Naive thymus-derived CD8-positive, alpha-beta T cell (primary cell): ENCODE measurements at places on chromosomes 3 and 15. TPM values are rescaled to one million over a fixed set of nuclear protein-coding genes. Genes with fewer than 3 reads are reported as not detected.

DNA sequence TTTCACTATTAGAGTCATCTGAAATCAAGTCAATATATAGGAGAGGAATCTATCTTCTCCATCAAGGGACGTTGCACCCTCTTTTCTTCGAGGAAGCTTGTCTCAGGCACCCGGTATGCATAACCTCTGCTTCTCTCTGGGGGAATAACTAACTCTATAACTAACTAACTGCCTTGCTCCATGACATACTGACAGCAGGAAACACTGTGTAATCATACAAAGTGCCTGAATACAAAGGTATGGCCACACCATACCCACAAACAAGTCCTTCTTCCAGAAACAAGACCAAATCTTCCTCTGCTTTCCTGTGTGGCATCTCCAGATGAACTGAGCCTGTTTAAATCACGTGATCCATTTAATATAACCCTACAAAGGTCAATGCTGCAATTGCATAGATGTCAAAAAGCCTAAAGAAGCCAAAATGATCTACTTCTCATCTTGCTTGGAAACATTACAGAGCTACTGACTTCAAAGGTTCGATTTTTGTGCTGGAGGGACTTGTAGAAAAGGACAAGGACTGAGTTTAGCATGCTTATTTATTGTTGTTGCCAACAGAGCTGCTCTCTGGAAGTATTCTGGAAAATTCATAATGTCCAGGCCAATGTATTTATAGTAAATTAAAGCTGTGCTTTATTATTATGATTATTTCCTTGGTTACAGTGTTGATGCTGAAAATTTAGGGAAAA, 380.5 kb downstream of the FOXP1 start:
- peaks cover 1% of the 10 kb centered on the region for H3K36me3 ChIP-seq
- H3K4me3 ChIP-seq, result no peak overlapping the region
- peak overlapping the region; percentile 11 for H3K27ac ChIP-seq
- H3K27me3 ChIP-seq, result no peaks in the 10 kb centered on the region
- H3K4me1 ChIP-seq, result peaks cover 71% of the 10 kb centered on the region

DNA sequence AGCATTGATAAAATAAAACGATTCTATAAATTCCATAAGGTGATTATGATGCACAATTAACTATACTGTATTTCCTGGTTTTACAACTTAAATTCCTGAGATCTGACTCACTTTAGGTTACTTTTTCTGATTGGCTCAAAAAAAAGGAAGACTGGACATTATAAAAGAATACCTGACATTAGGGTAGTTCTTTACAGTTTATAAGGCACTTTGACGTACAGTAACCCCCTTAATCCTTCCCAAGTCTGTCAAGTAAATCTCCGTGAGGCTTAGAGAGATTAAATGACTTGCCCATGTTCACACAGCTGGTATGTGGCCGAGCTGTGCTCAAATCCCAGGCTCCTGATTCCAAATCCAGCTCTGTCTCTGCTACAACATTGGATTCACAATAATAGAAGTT, 1.0 kb upstream of the SLTM start:
- no peaks in the 10 kb centered on the region for H3K36me3 ChIP-seq
- DNase-seq, result no peak
- H3K4me1 ChIP-seq, result peaks cover 24% of the 10 kb centered on the region

GRCh38 chr3:10713656-10714055, 102.4 kb upstream of the SLC6A11 start:
- no peaks in the 10 kb centered on the region for H3K36me3 ChIP-seq
- H3K27me3 ChIP-seq, result peaks cover 46% of the 10 kb centered on the region
- H3K27ac ChIP-seq, result no peak overlapping the region
- no peak overlapping the region for H3K4me3 ChIP-seq

- DNase-seq, result no peak
- no peaks in the 10 kb centered on the region for H3K36me3 ChIP-seq
- no peak overlapping the region for H3K27ac ChIP-seq
- H3K4me1 ChIP-seq, result peaks cover 6% of the 10 kb centered on the region
- H3K4me3 ChIP-seq, result no peak overlapping the region
- H3K27me3 ChIP-seq, result no peaks in the 10 kb centered on the region
Measured at GRCh38 chr15:64024172-64025050, 21.9 kb downstream of the DAPK2 start.

The ROBO1 gene
- 16.3 TPM for total RNA-seq

The ITGA11 gene
- total RNA-seq, result 0.03 TPM

The MESP1 gene
- total RNA-seq, result 0.27 TPM

The RARRES1 gene
- total RNA-seq, result not detected

GRCh38 chr3:127451321-127451720, 139.2 kb downstream of the TPRA1 start:
- H3K4me1 ChIP-seq, result peaks cover 7% of the 10 kb centered on the region
- no peak overlapping the region for H3K4me3 ChIP-seq
- no peak for DNase-seq
- no peaks in the 10 kb centered on the region for H3K36me3 ChIP-seq
- no peak overlapping the region for H3K27ac ChIP-seq
- peaks cover 76% of the 10 kb centered on the region for H3K27me3 ChIP-seq

The CADM2 gene
- 0.55 TPM for total RNA-seq

GRCh38 chr15:93030430-93031102, 58.4 kb downstream of the RGMA start:
- no peaks in the 10 kb centered on the region for H3K36me3 ChIP-seq
- DNase-seq, result peak; percentile 46
- no peaks in the 10 kb centered on the region for H3K27me3 ChIP-seq
- H3K27ac ChIP-seq, result peak overlapping the region; percentile 47
- H3K4me3 ChIP-seq, result no peak overlapping the region
- peaks cover 40% of the 10 kb centered on the region for H3K4me1 ChIP-seq

GRCh38 chr3:119240101-119240590, 532 bp downstream of the B4GALT4 start:
- H3K4me1 ChIP-seq, result peaks cover 35% of the 10 kb centered on the region
- H3K36me3 ChIP-seq, result peaks cover 8% of the 10 kb centered on the region
- peak overlapping the region; percentile 87 for H3K4me3 ChIP-seq
- H3K27ac ChIP-seq, result peak overlapping the region; percentile 93

- H3K4me3 ChIP-seq, result no peak overlapping the region
- peaks cover 16% of the 10 kb centered on the region for H3K27me3 ChIP-seq
- H3K27ac ChIP-seq, result no peak overlapping the region
- DNase-seq, result no peak
- H3K4me1 ChIP-seq, result peaks cover 1% of the 10 kb centered on the region
- H3K36me3 ChIP-seq, result no peaks in the 10 kb centered on the region
Measured at GRCh38 chr3:193788189-193788991, 195.4 kb downstream of the OPA1 start.

- no peak for DNase-seq
- H3K4me1 ChIP-seq, result peaks cover 66% of the 10 kb centered on the region
- no peak overlapping the region for H3K4me3 ChIP-seq
- H3K27me3 ChIP-seq, result no peaks in the 10 kb centered on the region
- peaks cover 3% of the 10 kb centered on the region for H3K36me3 ChIP-seq
Measured at GRCh38 chr3:59936472-59936871, 886.6 kb upstream of the CFAP20DC start.

- H3K36me3 ChIP-seq, result no peaks in the 10 kb centered on the region
- H3K27me3 ChIP-seq, result no peaks in the 10 kb centered on the region
- no peak overlapping the region for H3K27ac ChIP-seq
- no peaks in the 10 kb centered on the region for H3K4me1 ChIP-seq
Measured at GRCh38 chr3:147699175-147699838, 290.1 kb downstream of the ZIC1 start.
